Fibroblast of the aortic adventitia (primary cell): ENCODE measurements at places on chromosomes 5 and 9.

GRCh38 chr5:143652108-143652700 lies 159.8 kb upstream of the HMHB1 start:
- DNase-seq = peak; percentile 45

DNA sequence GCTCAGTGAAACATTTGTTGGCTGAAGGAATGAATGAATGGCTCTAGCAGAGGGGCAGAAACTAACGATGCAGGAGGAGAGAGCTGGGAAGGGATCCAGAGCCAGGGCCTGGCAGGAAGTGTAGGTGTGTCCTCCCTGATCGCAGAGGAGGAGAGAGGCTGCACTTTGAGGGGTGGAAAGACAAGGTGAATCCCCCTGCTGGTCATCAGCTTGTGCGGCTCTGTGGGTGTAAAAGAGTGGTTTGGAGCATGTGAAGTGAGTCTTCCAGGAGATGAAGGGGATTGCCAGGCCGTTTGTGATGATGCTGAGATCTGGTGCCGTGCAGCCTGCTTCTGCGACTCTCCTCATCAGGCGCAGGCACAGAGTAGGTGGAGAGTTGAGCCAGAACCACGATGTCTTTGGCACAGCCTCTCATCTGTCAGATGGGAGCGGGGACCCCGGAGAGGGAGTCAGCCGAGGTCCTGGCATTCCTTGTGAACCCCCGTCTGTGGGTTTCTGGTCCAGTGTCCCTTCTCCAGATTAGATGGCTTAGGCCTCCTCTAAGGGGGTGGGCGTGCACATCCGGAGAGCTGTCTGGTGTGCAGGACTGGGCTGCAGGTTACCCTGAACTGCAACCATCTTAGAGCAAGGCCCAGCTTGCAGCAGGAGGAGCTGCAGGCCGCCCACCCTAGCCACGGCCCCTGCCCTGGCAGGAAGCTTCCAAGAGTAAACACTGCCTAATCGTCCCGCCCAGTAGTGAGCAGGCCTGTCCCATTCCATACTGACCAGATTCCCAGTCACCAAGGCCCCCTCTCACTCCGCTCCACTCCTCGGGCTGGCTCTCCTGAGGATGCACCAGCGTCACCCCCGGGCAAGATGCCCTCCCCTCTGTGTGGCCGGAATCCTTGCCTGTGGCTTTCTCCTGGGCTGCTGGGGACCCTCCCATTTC lies at the start of gene ADAMTS13:
TSS of gene ADAMTS13 (plus strand) at position 753 of the 928 bp plus-strand sequence. CDS start at position 830, 77 bp downstream.
- no peak for DNase-seq

DNA sequence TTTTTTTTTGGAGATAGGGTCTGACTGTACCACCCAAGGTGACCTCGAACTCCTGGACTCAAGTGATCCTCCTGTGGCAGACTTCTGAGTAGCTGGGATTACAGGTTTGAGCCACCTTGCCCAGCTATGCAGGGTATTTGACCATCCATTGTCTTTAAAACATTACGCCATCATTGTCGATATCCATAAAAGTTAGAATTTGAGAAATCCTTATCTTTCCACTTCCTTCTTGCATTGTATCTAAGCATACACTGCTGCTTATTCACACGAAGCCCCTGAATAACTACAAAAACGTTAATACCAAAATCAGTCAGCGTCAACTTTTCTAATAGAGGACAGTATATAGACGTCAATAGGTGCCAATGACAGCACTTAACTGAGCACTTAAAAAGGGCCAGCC lies 5.4 kb upstream of the OTULINL start:
- DNase-seq = no peak

DNA sequence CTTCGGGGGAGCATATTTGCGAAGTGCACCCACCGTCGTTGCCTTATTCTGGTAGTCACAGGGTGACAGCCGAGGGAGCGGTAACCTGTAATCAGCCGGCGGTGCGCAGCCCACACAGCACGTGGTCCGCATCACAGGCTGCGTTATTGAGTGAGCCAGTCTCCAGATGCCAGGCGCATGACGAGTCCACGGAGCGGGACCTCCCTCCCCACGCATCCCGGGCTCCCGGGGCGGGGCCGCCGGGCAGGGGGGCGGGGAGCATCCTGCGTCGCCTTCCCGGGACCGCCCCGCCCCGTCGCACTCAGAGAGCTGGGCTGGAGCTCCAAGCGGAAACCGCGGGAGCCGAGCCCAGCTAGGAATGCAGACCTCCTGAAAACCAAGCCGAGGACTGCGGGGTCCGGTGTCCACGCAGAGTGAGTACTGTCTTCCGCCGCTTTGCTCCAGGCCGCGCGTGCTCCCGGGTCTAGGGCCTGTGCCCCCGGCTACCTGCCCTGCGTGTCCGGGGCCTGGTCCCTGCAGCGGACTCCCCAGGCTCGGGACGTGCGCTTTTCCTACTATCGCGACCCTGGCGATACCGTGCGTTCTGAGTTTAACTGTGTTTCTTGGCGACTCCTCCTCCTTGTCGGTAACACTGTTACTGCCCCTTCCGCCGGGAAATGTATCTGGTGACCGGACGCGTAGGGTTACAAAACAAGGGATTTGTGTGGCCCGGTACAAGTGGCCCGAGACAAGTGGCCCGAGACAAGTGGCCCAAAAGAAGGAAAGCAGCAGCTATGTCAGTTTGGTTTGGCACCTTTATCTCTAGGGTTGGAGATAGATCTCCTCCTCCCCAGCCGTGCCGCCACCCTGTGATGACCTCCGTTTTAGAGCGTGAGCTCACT lies 40.6 kb downstream of the CAST start:
- DNase-seq = peak; percentile 94

DNA sequence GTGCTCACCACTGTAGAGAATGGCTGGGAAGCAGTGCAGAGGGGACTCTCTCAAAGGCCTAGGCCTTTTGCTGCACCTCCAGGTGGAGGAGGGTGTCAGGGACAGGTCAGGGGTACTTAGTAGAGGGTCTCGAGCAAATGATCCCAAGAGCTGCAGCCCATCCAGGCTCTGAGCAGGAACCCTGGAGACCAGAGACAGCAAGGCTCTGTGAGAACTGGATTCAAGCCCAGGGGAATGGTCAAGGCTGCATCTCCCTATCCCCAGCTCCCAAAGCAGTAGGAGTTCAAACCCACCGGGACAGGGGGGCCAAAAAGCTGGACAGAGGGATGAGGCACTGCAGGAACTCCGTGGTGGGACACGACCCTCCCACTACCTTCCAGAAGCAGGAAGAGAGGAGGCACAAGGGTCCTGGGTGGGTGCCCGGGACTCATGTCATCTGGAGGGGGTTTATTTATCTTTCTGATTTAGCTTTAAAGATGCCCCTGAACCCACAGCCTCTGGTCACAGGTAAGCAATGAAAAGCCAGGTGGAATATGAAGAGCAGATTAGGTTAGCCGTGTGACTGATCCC lies 124.8 kb downstream of the MVB12B start:
- no peak for DNase-seq
